Natural killer cell treated with Interleukin-12 subunit alpha and Interleukin-12 subunit beta and Interleukin-15 and Interleukin-18, amount 100 ng/mL, for 72 hours (primary cell): ENCODE measurements at places on chromosomes 16 and 17.

DNA sequence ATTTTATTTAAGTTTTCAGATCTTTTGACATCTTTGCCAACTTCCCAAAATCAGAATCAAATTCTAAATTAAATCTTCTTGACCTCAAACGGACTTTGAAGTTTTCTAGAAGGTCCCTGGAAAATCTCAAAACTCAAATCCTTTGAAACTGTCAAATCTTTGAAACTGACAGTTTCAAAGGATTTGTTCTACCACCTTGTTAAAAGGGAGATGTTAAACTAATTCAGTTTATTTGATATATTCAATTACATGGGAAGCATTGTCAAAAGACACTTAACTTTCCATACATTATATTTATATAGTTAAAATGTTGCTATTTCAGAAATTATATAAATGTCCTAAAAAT lies 3.4 kb upstream of the DPEP1 start:
- H3K36me3 ChIP-seq: no peaks in the 10 kb centered on the region
- DNase-seq: no peak
- peaks cover 5% of the 10 kb centered on the region for H3K4me1 ChIP-seq

- DNase-seq: peak; percentile 86
- no peaks in the 10 kb centered on the region for H3K36me3 ChIP-seq
- H3K4me1 ChIP-seq: peaks cover 8% of the 10 kb centered on the region
- peak within 1 kb of the TSS; percentile 75 for H3K27ac ChIP-seq
Observed at GRCh38 chr16:14070877-14071575, at the start of gene MRTFB. Gene MRTFB, plus strand, starts transcription at chr16:14071319. Its CDS starts 69,288 bp downstream, at chr16:14140607.

DNA sequence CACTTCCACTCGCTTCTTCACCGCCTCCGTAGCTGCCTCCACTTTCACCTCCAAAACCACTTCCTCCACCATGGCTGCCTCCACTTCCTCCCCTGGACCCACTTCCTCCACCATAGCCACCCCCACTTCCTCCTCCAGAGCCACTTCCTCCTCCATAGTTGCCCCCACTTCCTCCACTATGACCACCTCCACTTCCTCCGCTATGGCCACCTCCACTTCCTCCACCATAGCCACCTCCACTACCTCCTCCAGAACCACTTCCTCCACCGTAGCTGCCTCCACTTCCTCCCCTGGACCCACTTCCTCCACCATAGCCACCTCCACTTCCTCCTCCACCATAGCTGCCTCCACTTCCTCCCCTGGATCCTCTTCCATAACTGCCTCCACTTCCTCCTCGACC lies 4.5 kb downstream of the KRT9 start:
- H3K4me3 ChIP-seq: no peak overlapping the region
- H3K27me3 ChIP-seq: peaks cover 12% of the 10 kb centered on the region
- no peaks in the 10 kb centered on the region for H3K4me1 ChIP-seq
- peak overlapping the region; percentile 71 for H3K27ac ChIP-seq

- DNase-seq: no peak
Observed at GRCh38 chr16:17963185-17963836, 373.2 kb downstream of the NPIPA8 start.

- H3K27me3 ChIP-seq: peaks cover 35% of the 10 kb centered on the region
- H3K4me1 ChIP-seq: no peaks in the 10 kb centered on the region
- no peaks in the 10 kb centered on the region for H3K36me3 ChIP-seq
- H3K27ac ChIP-seq: no peak overlapping the region
- H3K4me3 ChIP-seq: no peak overlapping the region
Observed at GRCh38 chr17:41256291-41256685, 1.1 kb downstream of the KRTAP9-9 start.

GRCh38 chr17:78641666-78642065 lies 64.5 kb upstream of the DNAH17 start:
- H3K36me3 ChIP-seq: no peaks in the 10 kb centered on the region
- H3K27ac ChIP-seq: no peak overlapping the region
- H3K27me3 ChIP-seq: peaks cover 5% of the 10 kb centered on the region
- peaks cover 19% of the 10 kb centered on the region for H3K4me1 ChIP-seq
- DNase-seq: no peak

- no peaks in the 10 kb centered on the region for H3K27me3 ChIP-seq
- H3K36me3 ChIP-seq: no peaks in the 10 kb centered on the region
- H3K4me1 ChIP-seq: peaks cover 15% of the 10 kb centered on the region
- H3K4me3 ChIP-seq: no peak overlapping the region
Observed at GRCh38 chr17:31580706-31581490, 189.4 kb downstream of the RAB11FIP4 start.

DNA sequence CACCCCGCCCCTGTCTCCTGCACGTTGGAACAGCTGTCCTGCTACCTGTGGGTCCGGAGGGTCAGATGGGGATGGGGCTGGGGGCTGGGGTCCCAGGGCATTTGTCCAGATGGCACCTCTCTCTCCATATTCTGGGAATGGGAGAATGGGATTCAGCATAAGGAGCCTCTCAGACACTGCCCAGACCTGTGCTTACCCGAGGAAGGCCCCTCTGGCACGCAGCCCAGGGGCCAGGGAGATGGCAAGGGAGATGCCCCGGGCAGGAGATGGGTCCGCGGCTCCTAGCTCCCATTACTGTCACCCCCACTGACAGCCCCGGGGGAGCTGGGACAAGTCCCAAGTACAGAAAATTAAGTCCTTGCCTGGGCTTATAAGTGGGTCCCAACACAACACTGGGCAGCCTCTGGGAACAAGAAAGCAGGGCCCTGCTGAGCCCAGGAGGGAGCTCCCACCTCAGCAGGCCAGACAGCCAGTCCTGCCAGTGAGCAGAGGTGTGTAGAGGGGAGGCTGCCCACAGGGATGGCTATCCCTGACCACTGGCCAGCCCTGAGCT lies 1.8 kb downstream of the VASN start:
- no peak for DNase-seq
- no peaks in the 10 kb centered on the region for H3K4me1 ChIP-seq
- H3K4me3 ChIP-seq: no peak overlapping the region
- no peaks in the 10 kb centered on the region for H3K36me3 ChIP-seq

DNA sequence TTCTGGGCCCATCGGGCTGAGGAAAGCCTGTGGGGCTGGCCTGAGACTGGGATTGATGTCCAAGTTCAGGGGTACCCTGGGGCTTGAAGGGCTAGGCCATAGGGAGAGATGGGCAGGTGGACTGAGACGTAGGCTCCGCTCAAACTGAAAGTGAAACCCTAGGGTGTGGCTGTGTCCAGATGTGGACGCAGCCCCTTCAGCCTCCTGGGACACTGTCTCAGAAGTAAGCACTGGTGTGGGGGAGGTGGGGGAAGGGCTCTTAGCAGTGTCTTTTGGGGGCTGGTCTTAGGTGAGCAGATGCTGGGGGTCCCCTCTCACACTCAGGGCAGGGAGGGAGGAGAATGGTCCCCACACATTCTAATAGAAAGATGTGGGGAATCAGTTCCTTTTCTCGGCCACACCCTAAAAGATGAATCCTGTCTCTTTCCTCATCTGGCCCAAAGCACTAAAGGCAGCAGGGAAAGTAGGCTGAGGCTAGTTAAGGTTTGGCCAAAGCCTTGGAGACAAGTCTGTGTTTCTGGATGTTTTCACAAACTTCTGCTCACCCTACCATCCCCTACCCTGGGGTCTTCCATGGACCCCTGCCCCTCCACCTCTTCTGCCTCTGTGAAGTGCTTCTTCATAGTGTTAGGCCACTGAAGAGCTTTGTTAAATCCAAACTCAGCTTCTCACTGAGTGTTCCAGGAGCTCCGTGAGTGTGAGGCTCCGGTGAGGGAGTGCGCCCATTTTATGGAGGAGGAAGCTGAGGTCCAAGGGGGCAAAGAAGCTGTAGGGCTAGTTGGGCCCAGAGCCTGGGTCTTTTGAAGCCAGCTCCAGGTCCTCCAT lies 5.6 kb downstream of the FMNL1 start:
- peaks cover 70% of the 10 kb centered on the region for H3K4me1 ChIP-seq
- H3K27me3 ChIP-seq: no peaks in the 10 kb centered on the region
- peaks cover under 1% of the 10 kb centered on the region for H3K36me3 ChIP-seq
- H3K4me3 ChIP-seq: peak overlapping the region; percentile 90

DNA sequence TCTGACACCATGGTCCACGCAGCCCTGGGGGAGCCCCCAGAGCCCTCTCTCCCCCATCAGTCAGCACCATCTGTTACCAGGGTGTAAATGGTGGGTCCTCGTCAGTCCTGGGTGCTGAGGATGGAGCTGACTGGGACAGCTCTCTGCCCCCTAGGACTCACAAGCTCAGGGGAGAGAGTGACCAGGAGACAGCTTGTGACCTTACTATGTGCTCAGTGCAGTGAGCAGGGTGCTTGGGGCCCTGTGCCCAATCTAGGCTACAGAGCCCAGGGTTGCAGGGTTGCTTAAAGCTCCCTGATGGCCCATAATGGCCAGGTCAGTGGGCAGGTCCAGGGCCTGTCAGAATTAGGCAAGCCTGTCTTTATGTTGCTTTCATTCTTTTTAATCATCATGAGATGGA lies 11.3 kb downstream of the MMP2 start:
- no peaks in the 10 kb centered on the region for H3K36me3 ChIP-seq
- peaks cover 2% of the 10 kb centered on the region for H3K27me3 ChIP-seq
- no peak overlapping the region for H3K27ac ChIP-seq
- no peak overlapping the region for H3K4me3 ChIP-seq

- no peak for DNase-seq
- peak overlapping the region; percentile 59 for H3K27ac ChIP-seq
- H3K27me3 ChIP-seq: no peaks in the 10 kb centered on the region
- H3K4me1 ChIP-seq: peaks cover 20% of the 10 kb centered on the region
Observed at GRCh38 chr16:72923757-72924156, 124.2 kb downstream of the ZFHX3 start.

- no peak overlapping the region for H3K4me3 ChIP-seq
- no peak overlapping the region for H3K27ac ChIP-seq
- no peak for DNase-seq
- H3K4me1 ChIP-seq: peaks cover 3% of the 10 kb centered on the region
Observed at GRCh38 chr17:80751070-80751945, 206.7 kb downstream of the RPTOR start.

GRCh38 chr17:73595479-73595878 lies 48.8 kb downstream of the SDK2 start:
- H3K4me3 ChIP-seq: no peak overlapping the region
- peaks cover 4% of the 10 kb centered on the region for H3K36me3 ChIP-seq
- no peak overlapping the region for H3K27ac ChIP-seq
- peaks cover 23% of the 10 kb centered on the region for H3K4me1 ChIP-seq

GRCh38 chr17:13995856-13996271 lies 73.4 kb upstream of the COX10 start:
- no peaks in the 10 kb centered on the region for H3K4me1 ChIP-seq
- no peaks in the 10 kb centered on the region for H3K27me3 ChIP-seq
- no peak for DNase-seq
- H3K36me3 ChIP-seq: peaks cover 1% of the 10 kb centered on the region

DNA sequence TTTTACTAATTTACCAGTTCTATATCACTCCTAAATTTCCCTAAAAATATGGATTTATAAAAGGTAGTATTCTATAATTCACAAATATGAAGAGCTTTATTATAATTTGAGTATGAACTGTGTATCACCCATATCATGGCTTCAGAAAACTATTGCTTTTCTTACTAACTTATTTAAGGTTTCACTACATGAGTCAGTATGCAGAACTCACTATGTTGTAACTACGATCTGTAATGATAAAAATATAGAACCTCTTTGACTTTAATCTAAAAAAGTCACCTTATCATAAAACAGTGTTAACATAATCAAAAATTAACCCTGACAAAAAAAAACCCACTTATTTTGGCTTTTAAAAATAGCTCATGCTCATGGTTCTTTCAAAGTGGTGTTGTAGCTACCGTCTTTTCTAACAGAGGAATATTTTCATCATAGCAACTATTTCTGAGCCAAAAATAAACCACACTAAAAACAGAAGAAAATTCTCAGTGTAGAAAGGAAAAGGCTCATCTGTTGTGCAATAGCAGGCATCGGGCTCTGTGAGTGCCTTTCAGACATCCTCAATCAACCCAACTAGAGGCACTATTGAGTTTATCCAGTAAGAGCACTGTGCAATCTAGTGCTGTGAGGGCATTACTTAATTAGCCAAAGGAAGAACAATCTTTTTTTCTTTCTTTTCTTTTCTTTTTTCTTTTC lies 42.1 kb downstream of the ITGAM start:
- H3K27me3 ChIP-seq: no peaks in the 10 kb centered on the region
- H3K27ac ChIP-seq: peak overlapping the region; percentile 95
- H3K4me3 ChIP-seq: peak overlapping the region; percentile 52
- H3K36me3 ChIP-seq: peaks cover 12% of the 10 kb centered on the region

DNA sequence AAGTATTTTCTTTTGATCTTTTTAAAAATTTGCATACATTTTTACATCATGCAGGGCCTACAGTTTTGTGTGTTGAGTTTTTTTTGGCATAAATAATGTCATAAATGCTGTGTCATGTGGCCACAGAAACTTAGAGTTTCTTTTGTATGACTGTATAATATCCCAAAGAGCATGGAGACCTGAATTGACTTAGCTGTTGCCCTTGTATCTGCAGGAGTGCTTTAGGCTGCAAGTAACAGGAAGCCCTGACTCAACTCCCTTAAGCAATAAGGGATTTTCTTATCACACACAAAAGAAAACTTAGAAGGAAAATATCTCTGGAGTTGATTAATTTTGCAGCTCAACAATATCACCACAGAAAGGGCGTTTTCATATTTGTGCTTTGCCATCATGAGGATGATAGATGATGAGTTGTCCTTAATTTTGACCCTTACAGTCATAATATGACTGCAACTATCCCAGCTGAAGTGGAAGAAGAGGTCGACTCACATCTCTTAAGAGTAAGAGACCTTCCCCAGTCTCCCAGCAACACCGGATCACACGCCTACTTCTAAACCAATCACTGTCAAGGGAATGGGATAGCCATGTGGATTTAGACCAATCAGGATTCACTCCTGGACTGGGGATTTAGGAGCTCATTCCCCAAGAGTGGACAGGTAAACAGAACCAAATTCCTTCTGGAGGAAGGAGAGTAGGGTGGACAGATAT lies 138.9 kb downstream of the GSG1L start:
- H3K4me3 ChIP-seq: no peak overlapping the region
- H3K27me3 ChIP-seq: peaks cover 29% of the 10 kb centered on the region
- DNase-seq: no peak
- H3K36me3 ChIP-seq: no peaks in the 10 kb centered on the region
- H3K27ac ChIP-seq: no peak overlapping the region

DNA sequence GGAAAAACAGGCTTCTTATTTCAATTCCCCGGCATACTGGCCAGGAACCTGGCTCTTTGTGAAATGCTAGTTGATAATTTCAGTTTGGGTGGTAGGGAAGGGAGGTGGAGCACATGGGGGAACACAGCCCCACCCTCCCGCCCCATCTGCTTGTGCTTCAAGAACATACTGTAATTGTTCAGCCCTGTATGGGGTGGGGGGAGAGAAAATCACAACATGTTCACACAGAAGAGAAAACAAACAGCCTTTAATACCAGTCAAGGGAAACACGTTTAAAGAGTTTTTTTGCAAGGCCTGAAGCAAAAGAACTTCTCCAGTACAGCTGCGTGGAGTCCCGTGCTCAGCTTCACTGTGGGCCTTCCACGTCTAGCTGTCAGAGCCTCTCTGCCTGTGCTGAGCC lies 59.7 kb downstream of the SHISA6 start:
- H3K36me3 ChIP-seq: no peaks in the 10 kb centered on the region
- no peaks in the 10 kb centered on the region for H3K27me3 ChIP-seq
- H3K27ac ChIP-seq: no peak overlapping the region
- no peaks in the 10 kb centered on the region for H3K4me1 ChIP-seq
- no peak for DNase-seq

GRCh38 chr17:16361874-16362273 lies 8.6 kb upstream of the CENPV start:
- peaks cover 4% of the 10 kb centered on the region for H3K27me3 ChIP-seq
- no peaks in the 10 kb centered on the region for H3K36me3 ChIP-seq
- no peak for DNase-seq
